MM.1S (cell line): ENCODE measurements at places on chromosomes 13 and 19.

GRCh38 chr19:38989066-38989605, 13.6 kb upstream of the FBXO17 start:
- H3K36me3 ChIP-seq: no peaks in the 10 kb centered on the region
- no peaks in the 10 kb centered on the region for H3K4me1 ChIP-seq
- no peak for DNase-seq
- H3K27me3 ChIP-seq: peaks cover 25% of the 10 kb centered on the region; the same call in 1 of the 2 replicates

GRCh38 chr13:110236831-110237261, 70.1 kb downstream of the COL4A1 start:
- no peaks in the 10 kb centered on the region for H3K27me3 ChIP-seq
- H3K36me3 ChIP-seq: no peaks in the 10 kb centered on the region
- H3K4me3 ChIP-seq: no peak overlapping the region
- no peak overlapping the region for H3K27ac ChIP-seq
- no peak for DNase-seq
- H3K4me1 ChIP-seq: no peaks in the 10 kb centered on the region

GRCh38 chr13:44388427-44389059, 14.9 kb downstream of the SERP2 start:
- H3K4me3 ChIP-seq: no peak overlapping the region
- no peak for DNase-seq
- no peak overlapping the region for H3K27ac ChIP-seq

DNA sequence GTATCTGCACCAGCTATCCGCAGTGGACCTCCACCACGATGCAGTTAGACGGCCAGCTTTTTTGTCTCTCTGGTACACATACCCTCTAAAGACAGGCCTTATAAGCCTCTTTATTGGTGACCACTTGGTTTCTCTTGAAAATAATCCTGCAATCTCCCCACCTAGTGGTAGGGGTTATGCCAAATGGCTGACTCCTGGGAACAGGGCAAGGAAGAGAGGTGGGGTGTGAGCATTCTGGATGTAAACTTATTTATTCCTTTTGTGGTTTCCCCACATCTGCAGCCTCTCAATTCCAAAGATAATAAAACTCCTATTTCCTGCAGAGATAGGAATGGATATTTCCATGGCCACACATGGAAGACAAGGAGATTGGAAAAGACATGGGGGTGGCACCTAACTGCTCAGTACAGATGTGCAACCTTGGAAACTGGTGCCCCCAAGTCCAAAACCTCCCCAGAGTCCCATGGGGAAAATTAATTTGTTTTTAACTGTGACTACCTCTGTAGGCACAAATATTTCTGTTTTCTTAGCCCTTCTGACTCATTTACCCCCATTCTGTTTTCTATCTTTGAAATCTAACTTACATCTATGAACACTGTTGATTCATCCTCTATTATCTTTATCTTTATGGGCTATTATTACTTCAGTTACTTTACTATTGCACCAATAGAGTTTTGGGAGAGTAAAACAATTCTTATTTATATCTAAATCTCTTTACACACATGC, 112.7 kb upstream of the TSHZ3 start:
- H3K36me3 ChIP-seq: no peaks in the 10 kb centered on the region
- H3K27me3 ChIP-seq: peaks cover 46% of the 10 kb centered on the region
- no peak overlapping the region for H3K27ac ChIP-seq
- H3K4me3 ChIP-seq: no peak overlapping the region
- DNase-seq: no peak

GRCh38 chr19:36605101-36605876, at the start of gene ZNF382:
ZNF382 (plus strand) TSS chr19:36605313; CDS start chr19:36609915, 4,602 bp downstream.
- DNase-seq: no peak
- no peak within 1 kb of the TSS for H3K27ac ChIP-seq
- no peaks in the 10 kb centered on the region for H3K36me3 ChIP-seq

- DNase-seq: no peak
- H3K27ac ChIP-seq: no peak overlapping the region
- H3K4me3 ChIP-seq: no peak overlapping the region
- H3K27me3 ChIP-seq: no peaks in the 10 kb centered on the region
- no peaks in the 10 kb centered on the region for H3K36me3 ChIP-seq
These were observed 42.2 kb downstream of the SERP2 start for GRCh38 chr13:44415815-44416214.

DNA sequence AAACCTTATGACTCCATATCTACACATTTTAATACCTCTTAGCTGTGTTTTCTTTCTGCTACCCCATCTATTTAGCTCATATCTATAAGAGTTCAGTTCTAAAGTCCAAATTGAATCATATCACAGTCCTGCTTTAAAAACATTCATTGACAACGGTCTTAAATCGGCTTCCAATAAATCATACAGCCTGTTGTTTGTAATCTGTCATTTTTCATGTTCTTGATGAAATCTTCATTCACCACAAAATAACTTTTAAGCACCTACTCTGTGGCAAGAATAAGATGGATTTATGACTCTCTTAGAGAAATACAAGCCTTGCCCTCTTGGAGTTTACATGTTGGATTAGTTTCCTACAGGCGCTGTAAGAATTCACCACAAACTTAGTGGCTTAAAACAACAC, 450.9 kb upstream of the GPC6 start:
- no peaks in the 10 kb centered on the region for H3K4me1 ChIP-seq
- no peaks in the 10 kb centered on the region for H3K36me3 ChIP-seq

- no peaks in the 10 kb centered on the region for H3K36me3 ChIP-seq
- DNase-seq: no peak
- H3K4me3 ChIP-seq: no peak overlapping the region
- H3K27ac ChIP-seq: no peak overlapping the region
These were observed 403.2 kb downstream of the EFNB2 start for GRCh38 chr13:106132216-106132615.

- no peak for DNase-seq
- H3K36me3 ChIP-seq: no peaks in the 10 kb centered on the region
- no peak overlapping the region for H3K27ac ChIP-seq
- H3K4me3 ChIP-seq: no peak overlapping the region
These were observed 99.8 kb upstream of the GJB6 start for GRCh38 chr13:20331949-20332348.

GRCh38 chr19:14081797-14082674, 3.5 kb downstream of the C19orf67 start:
- peaks cover 6% of the 10 kb centered on the region for H3K4me1 ChIP-seq
- no peaks in the 10 kb centered on the region for H3K27me3 ChIP-seq
- no peaks in the 10 kb centered on the region for H3K36me3 ChIP-seq
- H3K4me3 ChIP-seq: peak overlapping the region; percentile 80

DNA sequence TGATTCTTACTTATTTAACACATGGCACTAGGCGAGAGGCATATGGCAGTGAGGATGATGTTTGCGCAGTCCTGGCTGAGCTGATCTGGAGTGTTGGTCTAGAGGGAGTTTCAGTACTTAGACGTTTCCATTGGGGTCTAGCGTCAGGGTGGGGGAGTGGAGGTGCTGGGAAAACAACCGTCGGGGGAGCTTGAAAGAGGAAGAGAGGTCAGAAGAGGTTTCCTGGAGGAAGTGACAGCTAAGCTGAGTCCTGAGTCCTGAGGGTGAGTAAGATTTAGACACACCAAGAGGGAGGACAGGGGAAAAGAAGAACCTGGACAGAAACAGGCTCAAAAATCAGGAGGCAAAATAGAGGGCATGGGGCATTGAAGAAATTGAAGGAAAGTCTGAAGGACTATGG, 81.4 kb downstream of the ALOX5AP start:
- H3K36me3 ChIP-seq: no peaks in the 10 kb centered on the region
- no peak for DNase-seq
- no peak overlapping the region for H3K27ac ChIP-seq
- H3K27me3 ChIP-seq: no peaks in the 10 kb centered on the region
- no peaks in the 10 kb centered on the region for H3K4me1 ChIP-seq
- H3K4me3 ChIP-seq: no peak overlapping the region

GRCh38 chr19:16071072-16071691, 5.1 kb upstream of the TPM4 start:
- no peaks in the 10 kb centered on the region for H3K27me3 ChIP-seq
- no peak overlapping the region for H3K4me3 ChIP-seq
- DNase-seq: no peak
- peaks cover 22% of the 10 kb centered on the region for H3K4me1 ChIP-seq

DNA sequence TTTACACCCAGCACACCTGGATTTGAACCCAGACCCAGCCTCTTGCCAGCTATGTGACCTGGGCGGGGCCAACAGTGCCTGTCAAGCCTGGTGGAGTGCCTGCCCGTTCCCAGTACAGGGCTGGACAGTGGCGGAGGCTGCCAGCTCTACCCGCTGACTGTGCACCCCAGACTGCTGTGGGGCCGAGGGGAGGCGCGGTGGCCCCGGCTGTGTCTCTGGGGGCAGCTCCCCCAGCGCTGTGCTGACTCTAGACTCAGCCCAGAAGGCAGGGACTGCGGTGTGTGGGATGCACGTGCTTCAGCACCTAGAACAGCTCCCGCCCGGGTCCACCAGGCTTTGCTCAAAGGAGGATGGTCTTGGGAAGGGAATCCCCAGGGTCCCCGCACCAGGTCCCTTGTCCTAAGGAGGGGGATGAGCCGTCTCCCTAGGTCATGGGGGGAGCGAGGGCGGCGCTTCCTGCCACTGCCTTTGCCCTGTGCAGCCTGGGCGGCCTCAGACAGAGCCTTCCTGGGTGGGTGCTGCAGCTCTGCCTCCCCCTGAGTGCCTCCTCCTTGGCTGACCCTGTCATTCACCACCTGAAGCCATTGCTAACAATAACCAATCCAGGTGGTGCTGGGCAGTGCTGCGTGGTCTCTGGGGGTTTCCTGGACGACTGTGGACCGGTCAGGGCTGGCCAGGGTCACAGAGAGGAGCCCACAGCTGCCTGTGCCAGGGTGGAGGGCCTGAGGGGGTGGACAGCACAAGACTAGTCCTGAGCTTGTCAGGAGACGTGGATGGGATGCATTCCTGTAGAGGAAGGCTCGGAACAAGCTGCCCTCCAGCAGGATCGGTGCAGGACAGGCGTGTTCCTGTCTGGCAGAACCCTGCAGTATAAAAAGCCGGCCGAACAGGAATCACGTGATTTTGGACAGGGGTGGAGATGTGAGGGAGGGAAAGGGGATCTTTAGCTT, 18.6 kb downstream of the TMEM255B start:
- H3K27ac ChIP-seq: peak overlapping the region; percentile 93; the same call in 1 of the 2 replicates
- no peaks in the 10 kb centered on the region for H3K27me3 ChIP-seq
- H3K4me3 ChIP-seq: no peak overlapping the region
- peaks cover 37% of the 10 kb centered on the region for H3K4me1 ChIP-seq
- H3K36me3 ChIP-seq: no peaks in the 10 kb centered on the region

- no peak overlapping the region for H3K27ac ChIP-seq
- H3K27me3 ChIP-seq: peaks cover 82% of the 10 kb centered on the region
- H3K36me3 ChIP-seq: no peaks in the 10 kb centered on the region
- H3K4me1 ChIP-seq: no peaks in the 10 kb centered on the region
- no peak for DNase-seq
These were observed 22.8 kb downstream of the TSHZ3 start for GRCh38 chr19:31326329-31327028.
